ENCODE measurements at places on chromosomes 5 and 9. TPM values are rescaled to one million over a fixed set of nuclear protein-coding genes. Genes with fewer than 3 reads are reported as not detected.

DNA sequence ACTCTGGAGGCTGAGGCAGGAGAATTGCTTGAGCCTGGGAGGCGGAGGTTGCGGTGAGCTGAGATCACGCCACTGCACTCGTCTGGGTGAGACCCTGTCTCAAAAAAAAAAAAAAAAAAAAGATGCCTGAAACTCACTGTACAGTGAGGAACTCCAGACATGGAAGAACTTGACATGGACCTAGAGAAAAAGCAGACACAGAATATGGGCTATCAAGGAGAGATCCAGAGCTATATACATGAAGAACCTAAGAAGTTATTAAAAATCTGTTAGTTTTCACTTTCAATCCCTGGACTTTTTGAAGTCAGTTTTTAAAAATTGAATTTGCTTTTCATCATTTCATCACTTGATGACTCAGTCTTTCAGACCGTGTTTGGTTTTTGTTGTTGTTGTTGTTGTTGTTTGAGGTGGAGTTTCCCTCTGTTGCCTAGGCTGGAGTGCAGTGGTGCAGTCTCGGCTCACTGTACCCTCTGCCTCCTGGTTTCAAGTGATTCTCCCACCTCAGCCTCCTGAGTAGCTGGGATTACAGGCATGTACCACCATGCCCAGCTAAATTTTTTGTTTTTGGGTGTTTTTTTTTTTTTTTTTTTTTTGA, 20.3 kb downstream of the PAIP2 start:
- DNase-seq = no peak

GRCh38 chr5:132054697-132055440, 5.6 kb upstream of the IL3 start:
- DNase-seq = peak; percentile 19

DNA sequence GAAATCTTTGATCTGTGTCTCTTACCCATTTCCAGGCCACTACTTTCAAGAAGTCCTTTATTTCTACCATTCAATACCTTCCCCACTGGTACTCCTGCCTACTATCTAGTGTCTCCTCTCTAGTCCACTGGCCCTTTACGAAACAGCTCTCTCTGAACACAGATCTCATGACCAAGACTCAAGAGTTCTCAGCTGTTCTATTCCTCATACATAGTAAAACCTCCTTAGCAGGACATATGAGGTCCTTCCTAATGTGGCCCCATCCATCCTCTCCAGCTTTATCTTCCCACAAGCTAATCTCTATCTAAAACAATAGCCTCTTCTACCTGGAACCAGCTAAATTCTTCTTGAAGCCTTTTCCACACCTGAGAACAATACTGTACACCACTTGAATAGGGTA, 2.6 kb downstream of the TEX10 start:
- no peak for DNase-seq

Gene TMEM215
- 0.10 TPM for total RNA-seq

- DNase-seq = no peak
Measured at GRCh38 chr5:135743181-135743580, 91.3 kb upstream of the SLC25A48 start.

Measured in H7 (cell line).